ACHN (cell line): ENCODE measurements at places on chromosomes 3 and 15.

- DNase-seq, result no peak
Observed at GRCh38 chr15:37773111-37773860, 161.2 kb upstream of the TMCO5A start.

DNA sequence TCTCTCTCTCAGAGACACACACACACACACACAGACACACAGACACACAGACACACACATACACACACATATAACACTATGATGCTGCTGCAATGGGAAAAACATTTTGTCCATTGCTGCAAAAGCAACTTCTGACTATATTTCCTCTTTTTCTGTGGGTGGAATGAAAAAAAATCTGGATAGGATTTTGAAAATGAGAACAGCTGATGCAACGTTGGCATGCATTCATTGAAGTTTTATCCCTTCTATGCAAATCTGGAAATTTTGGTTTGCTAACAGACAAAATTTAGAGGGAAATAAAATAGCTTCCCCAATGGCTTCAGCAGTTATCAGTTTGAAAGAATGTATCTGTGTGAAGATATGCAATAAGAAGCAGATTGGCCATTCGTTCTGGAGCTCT, 763.4 kb upstream of the GRM7 start:
- no peak for DNase-seq

DNA sequence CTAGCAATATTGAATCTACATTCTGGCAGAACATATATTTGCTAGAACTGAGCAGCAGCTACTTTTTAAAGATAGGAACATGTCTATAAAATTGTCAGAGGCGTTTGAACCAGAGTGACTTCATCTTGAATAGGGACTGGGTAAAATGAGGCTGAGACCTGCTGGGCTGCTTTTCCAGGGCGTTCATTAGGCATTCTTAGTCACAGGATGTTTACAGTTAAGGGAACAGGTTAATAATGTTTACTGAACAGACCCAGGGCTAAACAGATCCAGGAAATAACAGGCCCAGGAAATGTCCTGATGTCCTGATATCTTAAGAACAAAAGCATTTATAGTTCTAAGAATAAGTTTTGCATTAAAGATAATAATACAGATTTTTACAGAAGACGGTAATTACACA, 34.5 kb upstream of the B3GALNT1 start:
- no peak for DNase-seq

GRCh38 chr15:89472785-89473256, 23.6 kb downstream of the RHCG start:
- DNase-seq, result peak; percentile 41

DNA sequence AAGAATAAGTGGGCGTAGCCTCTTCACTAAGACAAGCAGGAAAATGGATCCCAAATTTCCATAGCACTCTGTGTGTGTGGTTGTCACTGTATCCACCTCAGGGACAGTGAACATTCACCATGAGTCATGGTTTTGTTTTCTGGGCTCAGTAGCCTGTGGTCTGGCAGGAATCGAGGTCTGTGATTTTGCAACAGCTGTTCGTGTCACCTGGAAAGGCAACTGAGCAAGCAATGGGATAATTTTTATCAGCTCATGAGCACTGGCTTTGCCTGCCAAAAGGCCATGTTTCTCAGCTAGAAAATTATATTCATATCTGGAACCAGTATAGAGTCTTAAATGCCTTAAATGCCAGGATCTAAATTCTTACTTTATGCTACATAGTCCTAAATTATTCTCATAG, 60.9 kb downstream of the STRIT1 start:
- no peak for DNase-seq
